Stimulated activated naive CD4-positive, alpha-beta T cell treated with Interleukin-2 at 50 U/mL for 16 hours (primary cell): ENCODE measurements at places on chromosomes 12 and 14.

- DNase-seq = no peak
These were observed 58.6 kb downstream of the GXYLT1 start for GRCh38 chr12:42086031-42086430.

- no peak for DNase-seq
These were observed 5.5 kb downstream of the DNAH10 start for GRCh38 chr12:123767613-123768012.

- DNase-seq = no peak
These were observed 430.0 kb downstream of the CCDC91 start for GRCh38 chr12:28620281-28620680.

DNA sequence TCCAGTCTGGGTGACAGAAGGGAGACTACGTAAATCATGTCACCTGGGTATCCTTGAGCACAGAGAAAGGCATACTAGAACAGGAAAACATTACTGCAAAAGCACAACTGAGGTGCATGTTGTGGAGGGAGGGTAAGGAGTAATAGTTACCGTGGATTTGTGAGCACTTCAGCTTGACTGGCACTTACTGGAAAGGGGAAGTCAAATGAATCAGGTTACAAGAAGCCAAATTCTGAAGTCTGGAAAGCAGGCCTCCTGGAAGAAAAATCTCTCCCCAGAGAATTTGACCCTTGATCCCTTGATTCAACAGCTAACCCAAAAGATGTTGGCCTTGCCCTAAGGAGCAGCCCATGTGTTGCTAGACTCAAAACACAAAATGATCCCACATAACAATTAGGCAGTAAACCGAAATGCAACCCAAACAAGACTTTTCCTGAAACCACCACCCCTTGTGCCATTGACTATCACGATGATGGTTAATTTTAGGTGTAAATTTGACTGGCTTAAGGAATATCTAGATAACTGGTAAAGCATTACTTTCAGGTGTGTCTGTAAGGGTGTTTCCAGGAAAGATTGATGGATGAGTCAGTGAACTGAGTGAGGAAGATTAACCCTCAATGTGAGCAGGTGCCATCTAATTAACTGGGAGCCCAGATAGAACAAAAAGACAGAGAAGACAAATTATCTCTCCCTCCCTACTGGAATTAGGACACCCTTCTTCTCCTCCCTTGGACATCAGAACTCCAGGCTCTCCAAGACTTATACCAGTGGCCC is 108.8 kb downstream of the SLC25A21 start:
- DNase-seq = no peak

GRCh38 chr14:106831322-106831720 is 1304.9 kb downstream of the TMEM121 start:
- DNase-seq = peak; percentile 19

DNA sequence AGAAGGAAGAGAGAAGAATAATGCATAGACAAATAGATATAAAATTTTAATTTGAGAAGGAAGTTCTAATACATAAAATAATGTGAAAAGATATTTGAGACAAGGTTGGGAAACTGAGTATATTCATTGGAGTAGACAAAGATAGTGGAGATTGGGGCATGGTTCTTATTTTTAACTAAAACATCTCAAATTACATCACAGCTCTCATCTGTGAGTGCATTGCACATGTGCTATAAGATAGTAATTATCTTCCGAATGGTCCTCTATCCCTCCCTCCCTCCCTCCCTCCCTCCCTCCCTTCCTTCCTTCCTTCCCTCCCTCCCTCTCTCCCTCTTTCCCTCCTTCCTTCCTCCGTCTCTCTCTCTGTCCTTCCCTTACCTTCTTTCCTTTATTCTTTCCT is 1104.0 kb upstream of the FLRT2 start:
- no peak for DNase-seq

DNA sequence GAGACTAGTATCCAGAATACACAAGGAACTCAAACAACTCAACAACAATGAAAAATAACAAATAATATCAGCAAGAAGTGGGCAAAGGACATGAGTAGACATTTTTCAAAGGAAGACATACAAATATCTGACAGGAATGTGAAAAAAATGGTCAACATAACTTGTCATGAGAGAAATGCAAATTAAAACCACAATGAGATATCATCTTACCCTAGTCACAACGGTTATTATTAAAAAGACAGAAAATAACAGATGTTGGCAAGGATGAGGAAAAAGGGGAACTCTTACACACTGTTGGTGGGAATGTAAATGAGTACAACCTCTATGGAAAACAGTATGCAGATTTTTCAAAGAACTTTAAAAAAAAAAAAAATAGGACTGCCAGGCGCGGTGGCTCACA is 20.4 kb downstream of the VWF start:
- DNase-seq = no peak

GRCh38 chr14:80388980-80389711 is 177.8 kb upstream of the DIO2 start:
- no peak for DNase-seq

- DNase-seq = no peak
These were observed 47.8 kb downstream of the GOLGA5 start for GRCh38 chr14:92841930-92842329.

- no peak for DNase-seq
These were observed 77.8 kb downstream of the PDE6H start for GRCh38 chr12:15050659-15051058.

GRCh38 chr12:53208877-53209463 is 1.9 kb upstream of the ITGB7 start:
- peak; percentile 16 for DNase-seq

GRCh38 chr12:9813821-9814798 is 13.2 kb upstream of the KLRF1 start:
- peak; percentile 82 for DNase-seq
